ENCODE measurements at places on chromosomes 13 and 19.

DNA sequence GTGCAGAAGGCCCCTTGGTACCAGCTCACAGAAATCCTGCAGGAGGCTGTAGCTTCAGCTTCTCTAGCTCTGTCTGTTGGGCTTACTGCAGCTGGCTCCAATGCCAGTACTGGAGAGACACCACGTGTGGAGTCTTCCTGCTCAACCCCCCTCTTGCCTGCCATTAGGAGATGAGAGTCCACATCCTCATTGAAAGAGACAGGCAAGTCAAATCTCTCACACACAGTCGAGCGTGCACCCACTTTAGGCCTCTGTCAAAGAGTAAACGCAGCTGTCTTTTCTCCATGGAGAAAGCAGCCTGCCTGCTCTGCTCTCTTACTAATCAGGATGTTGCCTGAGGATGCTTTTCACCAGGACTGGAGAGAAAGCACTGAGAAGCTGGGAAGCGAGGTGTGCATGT, 523.0 kb upstream of the NBEA start:
- DNase-seq, result no peak

- DNase-seq, result no peak
Observed at GRCh38 chr13:97945792-97946419, 7.6 kb upstream of the IPO5 start.

DNA sequence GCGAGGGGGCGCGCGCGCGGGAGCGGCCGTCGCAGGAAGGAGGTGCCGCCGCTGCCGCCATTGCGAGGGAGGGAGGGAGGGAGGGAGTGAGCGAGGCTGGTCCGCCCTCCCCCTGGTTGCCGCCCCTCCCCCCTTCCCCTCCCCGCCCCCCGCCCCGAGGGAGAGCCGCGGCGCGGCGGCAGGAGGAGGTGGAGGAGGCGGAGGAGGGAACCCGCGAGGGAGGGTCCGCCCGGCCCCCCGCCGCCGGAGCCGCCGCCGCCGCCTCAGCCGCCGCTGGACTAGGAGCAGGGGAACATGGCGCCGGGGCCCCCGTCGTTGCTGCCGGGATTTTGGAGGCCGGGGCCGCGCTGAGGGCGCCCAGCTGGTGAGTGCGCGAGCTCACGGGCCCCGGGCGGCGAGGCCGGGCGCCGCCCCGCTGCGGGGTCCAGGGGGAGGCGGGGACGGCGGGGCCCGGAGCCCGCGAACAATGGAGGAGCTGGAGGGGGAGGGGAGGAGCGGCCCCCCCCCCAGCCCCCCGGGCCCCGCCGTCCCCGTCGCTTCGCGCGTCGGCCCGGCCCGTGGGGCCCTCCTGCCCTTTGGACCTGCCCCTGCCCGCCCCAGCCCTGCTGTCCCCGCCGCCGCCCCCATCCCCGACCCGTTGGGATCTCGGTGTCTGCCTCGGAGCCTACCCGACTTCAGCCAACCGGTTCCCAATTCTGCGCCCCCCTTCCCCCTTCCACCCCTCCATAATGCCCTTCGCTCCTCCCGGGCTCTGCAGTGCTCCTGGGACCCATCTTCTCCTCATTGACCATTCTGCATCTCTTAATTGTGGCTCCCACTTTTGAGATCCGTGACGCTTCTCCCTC, at the start of gene ARHGAP35:
Gene ARHGAP35, plus strand, starts transcription at position 152 of the 845 bp plus-strand sequence. CDS start 57,679 bp downstream, outside the sequence.
- DNase-seq, result peak; percentile 22

DNA sequence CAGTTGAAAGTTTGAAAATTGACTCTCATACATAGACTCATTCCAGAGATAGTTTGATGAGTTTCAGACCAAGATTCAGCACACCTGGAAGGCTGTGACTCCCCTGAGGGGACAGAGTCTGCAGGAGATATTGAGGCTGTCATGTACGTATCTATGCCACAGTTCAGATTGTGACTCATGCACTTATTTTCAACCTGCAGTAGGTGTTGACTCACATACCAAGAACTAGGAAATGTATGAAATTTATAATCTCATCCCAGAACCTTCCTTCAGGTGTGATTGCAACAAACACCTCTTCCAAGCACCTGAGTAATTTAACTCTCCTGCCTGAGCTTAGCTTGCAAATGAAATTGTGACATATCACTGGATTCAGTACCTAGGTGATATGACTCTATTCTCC, 64.4 kb upstream of the ZNF43 start:
- DNase-seq, result no peak

GRCh38 chr19:19034204-19034624, 811 bp downstream of the ARMC6 start:
- peak; percentile 90 for DNase-seq

DNA sequence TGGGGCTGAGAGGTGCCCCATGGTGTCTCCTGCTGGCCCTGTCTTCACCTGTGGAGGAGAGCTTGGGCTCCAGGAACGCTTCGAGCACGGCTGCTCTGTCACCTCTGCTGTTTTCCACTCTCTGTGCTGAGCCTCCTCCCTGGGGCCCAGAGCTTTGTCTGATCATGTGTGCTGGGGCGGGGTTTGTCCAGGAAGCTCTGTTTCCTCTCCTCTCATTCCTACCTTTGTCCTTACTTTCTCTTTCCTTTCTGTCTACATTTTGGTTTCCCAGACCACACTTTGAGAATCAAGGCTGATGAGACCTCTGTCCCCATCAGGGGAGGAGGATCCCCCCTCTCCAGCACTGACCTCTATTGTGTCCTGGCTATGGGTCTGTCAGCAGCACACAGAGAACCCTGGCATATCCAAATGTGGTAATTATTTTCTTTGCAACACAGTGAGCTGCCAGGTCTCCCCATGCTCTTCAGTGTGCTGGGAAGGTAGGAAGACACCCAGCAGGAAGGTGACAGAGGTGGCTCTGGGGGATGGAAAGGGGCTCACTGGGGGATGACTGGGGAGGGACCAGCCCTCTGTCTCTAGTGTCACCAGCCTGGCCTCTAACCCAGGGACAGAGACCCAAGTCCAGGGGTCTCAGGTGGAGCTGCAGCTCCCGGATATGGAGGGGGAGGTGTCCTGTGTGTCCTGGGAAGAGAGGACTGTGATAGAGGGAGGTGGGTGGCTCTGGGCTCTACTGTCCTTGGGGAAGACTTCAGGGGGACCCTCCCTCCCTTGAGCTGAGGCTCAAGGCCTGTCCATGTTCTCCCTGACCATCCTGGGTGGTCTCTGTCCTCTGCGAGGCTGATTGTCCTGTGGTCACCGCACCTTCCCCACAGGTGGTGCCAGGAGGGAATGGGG, at the start of gene CEACAM1:
Gene CEACAM1, minus strand, starts transcription at position 128 of the 894 bp plus-strand sequence. Its CDS starts 107 bp downstream, at position 21.
- peak; percentile 64 for DNase-seq

DNA sequence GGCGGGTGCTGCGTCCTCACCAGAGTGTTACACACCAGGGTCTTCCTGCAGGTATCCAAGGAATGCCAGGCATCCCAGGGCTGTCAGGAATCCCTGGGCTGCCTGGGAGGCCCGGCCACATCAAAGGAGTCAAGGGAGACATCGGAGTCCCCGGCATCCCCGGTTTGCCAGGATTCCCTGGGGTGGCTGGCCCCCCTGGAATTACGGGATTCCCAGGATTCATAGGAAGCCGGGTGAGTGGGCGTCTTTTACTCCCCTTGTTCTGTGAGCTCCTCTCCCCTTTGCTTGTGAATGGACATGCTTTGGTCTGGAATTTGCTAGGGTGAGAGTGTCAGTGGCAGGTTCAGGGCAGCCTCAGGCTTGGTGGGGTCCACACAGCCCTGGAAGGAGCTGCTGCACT, 75.9 kb downstream of the RAB20 start:
- no peak for DNase-seq

GRCh38 chr13:66200555-66200954, 1029.6 kb downstream of the PCDH9 start:
- DNase-seq, result no peak

GRCh38 chr13:24097667-24098066, 62.9 kb upstream of the SPATA13 start:
- peak; percentile 22 for DNase-seq

DNA sequence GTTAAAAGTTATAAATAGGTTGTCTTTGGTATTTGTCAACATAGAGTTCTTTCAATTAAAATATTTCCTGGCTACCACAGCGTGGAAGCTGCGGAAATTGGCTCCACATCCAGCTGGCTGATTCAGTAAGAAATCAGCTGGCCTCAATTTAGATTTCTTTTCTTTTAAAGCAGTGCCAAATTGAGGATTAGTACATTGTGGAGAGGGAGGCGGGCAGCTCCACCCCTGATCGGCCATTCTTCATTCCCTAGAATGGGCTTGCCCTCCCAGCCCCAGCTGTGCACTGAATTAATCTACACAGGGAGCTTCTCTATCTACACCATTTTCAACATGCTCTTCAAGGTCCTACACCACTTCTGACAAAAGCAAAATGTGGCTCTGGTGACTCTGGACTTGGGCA, 624.8 kb downstream of the DACH1 start:
- no peak for DNase-seq

GRCh38 chr13:79423801-79424642, 18.0 kb upstream of the RBM26 start:
- DNase-seq, result peak; percentile 55

GRCh38 chr13:95557013-95557412, 4.5 kb downstream of the CLDN10 start:
- DNase-seq, result no peak

DNA sequence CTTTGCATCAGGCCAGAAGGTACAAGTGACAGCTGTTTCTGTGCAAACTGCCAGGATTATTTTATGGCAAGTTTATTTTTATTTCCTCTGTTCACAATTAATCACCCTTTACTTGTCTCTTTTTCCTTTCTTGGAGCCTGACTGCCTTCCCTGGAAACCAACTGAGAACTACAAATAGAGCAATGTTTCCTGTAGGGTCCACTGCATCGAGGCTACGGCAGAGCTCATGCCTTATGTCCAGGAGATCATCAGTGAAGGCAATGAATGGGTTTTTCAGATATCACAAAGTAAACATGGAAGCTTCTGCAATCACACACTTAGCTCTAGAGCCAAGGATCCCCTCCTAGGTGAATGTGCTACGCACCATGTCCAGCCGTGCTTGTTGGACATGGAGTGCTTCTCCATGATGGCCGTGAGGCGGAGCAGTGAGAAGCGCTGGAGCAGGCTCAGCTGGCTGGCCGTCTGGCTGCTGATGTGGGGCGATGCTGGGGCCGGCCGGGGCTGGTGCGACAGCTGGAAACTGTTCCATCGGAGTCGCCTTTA, 110.9 kb downstream of the KL start:
- DNase-seq, result no peak

Data from GM12865 (cell line).